Activated naive CD8-positive, alpha-beta T cell treated with anti-CD3 and anti-CD28 coated beads, Interleukin-2, amount 10 ng/mL, durations not matched to agents 7 days and 5 days (primary cell): ENCODE measurements at places on chromosomes 1 and 21. TPM values are rescaled to one million over a fixed set of nuclear protein-coding genes. Genes with fewer than 3 reads are reported as not detected.
A peak's percentile ranks its signal among the peaks of the same experiment; 100 is the strongest.

Gene LRRC39
- total RNA-seq, result 0.96 TPM

Gene RPE65
- not detected for total RNA-seq

Gene TNFRSF25
- 137 TPM for total RNA-seq

Gene APOBEC4
- not detected for total RNA-seq

Gene KCNJ6
- not detected for total RNA-seq

Gene LIPI
- total RNA-seq, result not detected

Gene C1orf115
- total RNA-seq, result 0.28 TPM

Gene CLCA4
- total RNA-seq, result not detected

Gene SYT6
- total RNA-seq, result not detected

Gene ATG4C
- total RNA-seq, result 12.9 TPM

Gene MIGA1
- total RNA-seq, result 13.6 TPM

Gene PTAFR
- total RNA-seq, result 0.99 TPM

GRCh38 chr1:228006786-228007048 lies at the start of gene WNT3A:
TSS of gene WNT3A (plus strand) at chr1:228006998. CDS start at chr1:228007129, 131 bp downstream.
- no peak for DNase-seq

GRCh38 chr1:66350001-66350547 lies 183.9 kb upstream of the SGIP1 start:
- DNase-seq, result no peak

- no peak for DNase-seq
Measured at GRCh38 chr1:28482702-28483101, 23.1 kb upstream of the RCC1 start.

DNA sequence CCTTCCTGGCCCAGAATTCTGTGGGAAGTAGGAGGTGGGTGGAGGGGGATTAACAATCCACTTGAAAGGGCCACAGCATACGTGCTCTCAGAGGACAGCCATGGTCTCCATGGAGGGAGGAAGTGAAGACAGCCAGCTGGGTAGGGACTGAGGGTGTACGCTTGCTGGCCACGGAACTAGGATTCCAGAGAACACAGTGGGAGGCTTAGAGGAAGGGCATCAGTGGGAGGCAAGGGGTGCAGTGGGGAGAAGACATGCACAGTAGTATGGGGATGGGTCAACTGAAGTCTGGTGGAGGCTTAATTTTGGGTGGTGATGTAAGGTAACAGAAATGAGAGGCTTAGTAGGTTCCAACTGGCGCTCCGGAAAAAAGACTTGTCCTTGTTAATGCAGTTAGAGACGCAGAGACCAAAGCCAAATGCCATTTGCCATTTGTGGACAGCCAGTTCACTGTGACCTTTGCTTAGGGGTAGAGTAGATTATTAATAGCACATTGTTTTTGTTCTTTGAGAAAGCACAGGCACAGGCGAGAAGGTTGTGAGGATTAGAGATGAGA lies 103.0 kb downstream of the ZSCAN20 start:
- DNase-seq, result no peak

- DNase-seq, result no peak
Measured at GRCh38 chr1:70140894-70141293, 64.5 kb downstream of the LRRC40 start.

GRCh38 chr1:46554597-46555381 lies 3.3 kb upstream of the KNCN start:
- no peak for DNase-seq

- DNase-seq, result peak; percentile 63
Measured at GRCh38 chr1:150066838-150067183, 765 bp upstream of the VPS45 start.

- no peak for DNase-seq
Measured at GRCh38 chr21:31326522-31327242, 17.4 kb downstream of the TIAM1 start.

DNA sequence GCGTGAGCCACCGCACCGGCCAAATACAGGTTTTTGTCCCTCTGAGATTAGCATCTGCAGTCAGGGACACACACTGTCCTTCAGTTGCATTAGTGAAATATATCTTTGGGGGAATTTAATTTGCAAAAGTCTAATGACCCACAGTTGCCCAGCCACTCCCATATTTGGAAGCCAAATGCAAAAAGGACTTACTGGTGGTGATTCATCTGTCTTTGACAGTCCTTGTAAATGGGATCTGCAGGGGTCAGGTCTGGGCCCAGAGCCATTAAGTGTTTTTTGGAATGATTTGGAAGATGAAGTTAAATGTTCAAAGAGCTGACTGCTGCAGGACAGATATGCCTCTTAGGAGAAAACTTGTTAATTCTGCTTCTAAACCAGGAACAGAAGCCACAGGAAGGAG lies 44.6 kb upstream of the DNASE2B start:
- DNase-seq, result no peak

- DNase-seq, result no peak
Measured at GRCh38 chr1:53558739-53559315, 99.6 kb downstream of the DMRTB1 start.

GRCh38 chr1:169124459-169124858 lies 18.0 kb downstream of the ATP1B1 start:
- no peak for DNase-seq

- DNase-seq, result no peak
Measured at GRCh38 chr1:20569523-20570098, 17.2 kb downstream of the FAM43B start.

DNA sequence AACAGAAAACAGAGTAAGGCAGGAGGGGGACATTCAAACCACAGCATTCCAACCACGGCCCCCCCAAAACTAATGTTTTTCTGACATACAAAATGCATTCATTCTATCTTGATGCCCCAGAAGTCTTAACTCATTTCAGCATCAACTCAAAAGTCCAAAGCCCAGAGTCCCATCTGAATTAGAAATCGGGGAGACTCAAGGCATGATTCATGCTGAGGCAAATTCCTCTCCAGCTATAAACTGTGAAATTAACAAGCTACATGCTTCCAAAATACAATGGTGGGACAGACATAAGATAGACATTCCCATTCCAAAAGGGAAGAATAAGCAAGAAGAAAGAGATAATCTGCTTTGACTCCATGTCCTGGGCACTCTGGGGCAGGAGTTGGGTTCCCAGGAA lies 73.9 kb downstream of the KCNJ15 start:
- DNase-seq, result no peak

DNA sequence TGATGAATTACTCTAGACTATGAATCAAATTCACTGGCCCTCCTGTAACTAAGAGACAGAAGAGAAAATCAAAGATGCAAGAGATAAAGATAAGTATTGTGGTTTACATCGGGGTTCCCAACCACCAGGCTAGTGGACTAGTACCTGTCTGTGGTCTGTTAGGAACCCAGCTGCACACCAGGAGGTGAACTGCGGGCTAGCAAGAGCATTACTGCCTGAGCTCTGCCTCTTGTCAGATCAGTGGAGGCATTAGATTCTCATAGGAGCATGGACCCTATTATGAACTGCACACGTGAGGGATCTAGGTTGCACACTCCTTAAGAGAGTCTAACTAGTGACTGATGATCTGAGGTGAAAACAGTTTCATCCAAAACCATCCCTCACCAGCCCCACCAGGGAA lies 58.9 kb upstream of the DUSP10 start:
- no peak for DNase-seq

GRCh38 chr1:217211486-217211885 lies 419.4 kb downstream of the GPATCH2 start:
- DNase-seq, result no peak

- DNase-seq, result no peak
Measured at GRCh38 chr1:167666416-167666815, 36.4 kb downstream of the RCSD1 start.

DNA sequence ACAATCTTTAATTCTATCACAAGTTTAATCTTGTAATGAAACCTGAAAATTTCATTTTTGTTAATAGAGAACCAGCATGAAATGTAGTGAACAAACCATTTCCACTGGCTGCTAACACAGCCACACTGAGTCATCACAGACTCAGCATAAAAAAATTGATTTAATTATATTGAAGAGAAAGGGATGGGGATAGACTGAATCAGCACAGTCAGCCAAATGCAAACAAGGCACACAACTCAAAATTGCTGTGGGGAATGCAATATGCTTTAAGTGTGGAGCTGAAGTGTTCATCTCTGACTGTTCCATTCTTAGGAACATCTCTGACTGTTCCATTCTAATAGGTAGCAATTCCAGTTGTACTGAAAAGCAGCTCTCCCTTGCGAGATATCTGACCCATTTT lies 299.8 kb downstream of the MRPL39 start:
- no peak for DNase-seq

DNA sequence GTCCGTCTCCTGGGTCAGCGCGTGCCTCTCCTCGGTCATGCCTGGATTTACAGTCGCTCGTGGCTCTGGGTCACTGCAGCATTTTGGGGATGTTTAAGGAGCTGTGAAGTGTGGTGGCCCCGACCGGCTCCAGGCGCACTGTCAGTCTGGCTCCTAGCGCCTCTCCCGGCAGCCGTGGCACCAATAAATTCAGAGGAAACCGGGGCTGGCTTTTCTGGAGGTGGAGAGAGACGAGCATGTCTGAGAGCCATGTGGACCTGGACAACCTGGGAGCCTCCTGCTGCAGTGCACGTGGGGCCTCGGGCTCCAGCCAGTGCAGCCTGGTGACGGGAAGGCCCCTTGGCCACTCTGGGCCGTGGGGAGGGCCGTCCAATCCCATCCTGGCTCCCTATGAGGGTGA lies 17.1 kb downstream of the PLCH2 start:
- DNase-seq, result no peak

GRCh38 chr1:65230731-65231481 lies 78.4 kb upstream of the DNAJC6 start:
- no peak for DNase-seq

GRCh38 chr1:96515925-96516324 lies 205.7 kb upstream of the PTBP2 start:
- DNase-seq, result no peak
